ENCODE measurements at places on chromosomes 1 and 21.

DNA sequence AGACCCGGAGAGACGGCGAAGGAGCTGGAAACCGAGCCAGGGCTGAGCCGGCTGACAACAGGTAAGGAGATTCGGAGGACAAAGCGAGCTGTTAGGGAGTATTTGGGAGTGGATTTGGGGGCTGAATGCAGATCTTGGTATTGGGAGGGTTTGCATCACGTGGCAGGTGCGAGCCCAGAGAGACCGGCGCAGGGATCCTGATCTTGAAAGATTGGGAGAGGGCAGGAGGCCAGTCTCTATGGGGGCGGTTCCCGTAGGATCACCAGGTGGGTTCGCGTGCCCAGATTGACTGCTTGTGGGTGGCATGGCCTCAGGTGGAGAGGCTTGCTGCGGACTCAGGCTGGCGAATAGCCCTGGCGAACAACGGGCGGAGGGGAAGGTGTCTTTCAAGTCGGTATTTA, 204 bp downstream of the CIART start:
- DNase-seq: no peak

- DNase-seq: no peak
Observed at GRCh38 chr1:44905276-44905675, 62.2 kb upstream of the PTCH2 start.

DNA sequence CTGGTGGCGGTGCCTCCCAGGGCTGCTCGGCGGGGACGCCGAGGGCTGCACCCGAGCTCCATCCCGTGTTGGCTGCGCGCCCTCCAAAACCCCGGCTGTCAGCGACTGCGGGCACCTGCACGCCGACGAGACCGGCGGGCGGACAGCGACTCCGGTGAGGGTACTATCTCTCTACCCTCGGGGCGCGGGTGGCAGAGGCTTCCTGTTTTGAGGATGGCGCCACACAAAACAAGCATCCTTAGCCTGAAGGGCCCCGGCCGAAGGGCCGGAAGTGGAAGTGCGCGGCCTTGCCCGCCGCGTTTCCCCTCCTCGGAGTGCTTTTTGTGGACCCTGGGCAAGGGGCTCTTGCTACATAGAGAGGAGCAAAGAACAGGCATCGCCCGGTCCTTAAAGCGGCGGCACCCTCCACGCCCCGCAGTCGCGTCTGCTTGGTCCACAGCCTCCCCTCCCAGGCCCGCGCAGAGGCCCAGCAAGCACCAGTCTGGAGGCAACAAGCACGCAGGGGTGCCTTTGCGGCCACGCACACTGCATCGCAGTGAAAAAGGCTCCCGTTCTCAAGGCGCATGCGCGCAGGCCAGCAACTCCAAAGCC, 561 bp upstream of the COQ8A start:
- DNase-seq: no peak

GRCh38 chr21:7953058-7953457, 2568.3 kb upstream of the TPTE start:
- no peak for DNase-seq

GRCh38 chr1:153608742-153609584, 4.0 kb downstream of the S100A16 start:
- no peak for DNase-seq

Measured in GM12878 (cell line).